ENCODE measurements at places on chromosomes 1 and 21.

DNA sequence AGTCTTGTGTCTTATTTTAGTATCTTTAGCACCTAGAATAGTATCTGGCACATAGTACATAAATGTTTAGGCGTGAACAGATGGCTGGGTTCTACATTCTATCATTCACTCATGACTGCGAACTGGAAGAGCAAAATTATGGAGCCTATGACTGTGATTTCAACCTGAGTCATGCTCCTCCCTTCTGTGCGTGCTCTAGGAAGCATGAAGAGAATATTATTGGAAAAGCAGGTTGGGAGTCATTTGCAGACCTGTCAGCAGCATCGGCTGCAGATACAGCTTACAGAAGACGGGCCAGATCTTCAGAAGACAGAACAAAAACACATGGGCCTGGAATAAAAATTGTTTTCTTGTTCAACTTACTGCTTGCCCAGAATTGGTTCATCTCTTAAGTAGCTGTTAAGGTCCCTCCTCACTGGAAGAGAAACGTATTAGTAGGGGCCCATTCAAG is 344.0 kb upstream of the USP24 start:
- no peak for DNase-seq

DNA sequence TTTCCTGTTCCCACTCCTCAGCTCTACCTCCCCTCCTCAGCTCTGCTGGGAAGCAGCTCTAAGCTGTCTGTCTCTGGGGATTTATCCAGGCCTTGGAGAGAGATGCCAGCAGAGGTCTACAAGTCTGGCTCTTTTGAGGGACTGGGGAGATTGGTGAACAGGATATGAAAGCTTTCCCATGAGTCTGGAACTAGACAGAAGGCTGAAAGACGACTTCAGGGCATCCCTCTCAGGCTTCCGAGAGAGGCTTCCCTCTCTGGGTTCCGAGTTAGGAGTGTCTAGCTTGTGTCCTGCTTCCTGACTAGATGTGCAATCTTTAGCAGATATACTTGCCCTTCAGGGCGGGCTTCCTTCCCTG is 733 bp downstream of the TMEM35B start:
- DNase-seq: no peak

- DNase-seq: no peak
These were observed 1265.7 kb downstream of the NCAM2 start for GRCh38 chr21:22263890-22264289.

DNA sequence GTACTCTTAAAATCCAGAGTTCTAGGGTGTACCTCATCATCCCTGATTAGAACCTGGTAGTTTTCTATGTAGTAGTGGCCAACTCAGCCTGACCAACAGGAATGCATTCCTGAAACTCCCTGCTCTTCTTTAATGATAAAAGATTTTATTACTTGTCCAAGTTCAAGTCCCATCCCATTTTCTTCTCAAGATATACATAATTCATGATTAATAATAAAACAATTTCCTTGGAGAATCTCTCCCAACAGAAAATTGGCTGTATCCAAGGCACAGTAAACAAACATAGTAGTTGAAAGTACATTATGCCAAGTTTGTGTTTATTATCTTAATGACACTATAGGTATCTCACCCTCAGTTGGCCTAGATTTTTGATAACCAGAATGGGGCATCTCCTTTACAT is 714.1 kb upstream of the ADAMTS5 start:
- no peak for DNase-seq

GRCh38 chr21:25283720-25284119 is 323.6 kb downstream of the MRPL39 start:
- no peak for DNase-seq

DNA sequence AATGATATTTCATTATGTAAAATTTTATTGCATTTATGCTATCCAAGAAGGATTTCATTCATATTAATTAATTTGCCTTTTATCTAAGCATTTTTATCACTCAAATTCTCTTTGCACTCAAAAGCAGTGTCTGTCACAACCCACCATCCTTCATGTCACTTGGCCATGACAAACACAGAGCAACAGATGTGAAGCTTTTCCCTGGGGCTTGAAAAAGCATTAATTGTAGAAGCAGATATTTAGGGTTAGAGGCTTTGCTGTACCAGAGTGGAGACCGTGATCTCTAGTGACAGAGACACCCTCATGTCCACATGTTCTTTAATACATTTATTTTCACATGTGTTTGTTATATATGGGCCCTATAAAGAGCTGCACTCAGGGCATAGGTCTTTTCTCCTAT is 230.5 kb downstream of the SPATA17 start:
- DNase-seq: no peak

GRCh38 chr1:77571642-77572041 is 110.8 kb downstream of the ZZZ3 start:
- no peak for DNase-seq

GRCh38 chr1:15212216-15212953 is 34.6 kb upstream of the FHAD1 start:
- DNase-seq: no peak

DNA sequence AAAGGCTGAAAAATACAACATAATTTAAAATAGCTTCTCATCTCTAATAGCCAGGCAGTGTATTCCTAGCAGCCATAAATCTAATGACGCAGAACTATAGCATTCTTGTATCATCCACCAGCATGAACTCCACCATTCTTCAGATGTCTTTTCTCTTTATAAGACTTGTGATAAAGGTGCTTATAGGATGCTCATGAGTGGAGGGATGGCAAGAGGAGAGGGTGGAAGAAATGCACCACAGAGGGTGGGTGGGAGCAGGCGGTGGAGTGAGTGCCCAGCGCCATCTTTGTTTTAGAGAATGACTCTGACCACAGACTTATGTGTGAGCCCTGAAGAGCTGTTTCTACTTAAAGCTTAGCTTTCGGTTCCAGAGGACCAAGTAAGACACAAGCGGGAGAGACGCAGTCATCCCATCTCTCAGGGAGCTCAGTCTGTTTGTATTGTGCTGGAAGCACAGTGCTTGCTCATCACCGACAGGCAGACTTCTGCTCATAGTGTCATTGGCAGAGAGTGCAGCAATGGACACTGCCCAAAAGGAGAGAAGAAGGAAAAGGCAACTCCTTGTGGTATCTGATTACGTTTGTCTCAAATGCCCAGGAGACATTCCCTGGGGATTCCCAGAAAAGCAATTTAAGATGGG is 65.6 kb downstream of the KCNJ15 start:
- DNase-seq: no peak

DNA sequence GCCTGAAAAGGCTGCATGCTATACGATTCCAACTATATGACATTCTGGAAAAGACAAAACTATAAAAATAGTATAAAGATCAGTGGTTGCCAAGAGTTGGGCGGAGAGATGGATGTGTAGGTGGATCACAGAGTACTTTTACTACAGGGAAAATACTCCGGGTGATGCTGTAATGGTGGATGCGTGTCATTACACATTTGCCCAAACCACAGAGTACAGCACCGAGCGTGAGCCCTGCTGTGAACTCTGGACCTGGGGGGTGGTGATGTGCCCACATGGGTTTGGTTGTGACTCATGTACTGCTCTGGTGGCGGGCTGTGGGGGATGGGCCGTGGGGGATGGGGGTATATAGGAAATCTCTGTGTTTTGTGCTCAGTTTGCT is 162.7 kb upstream of the COL6A1 start:
- no peak for DNase-seq

DNA sequence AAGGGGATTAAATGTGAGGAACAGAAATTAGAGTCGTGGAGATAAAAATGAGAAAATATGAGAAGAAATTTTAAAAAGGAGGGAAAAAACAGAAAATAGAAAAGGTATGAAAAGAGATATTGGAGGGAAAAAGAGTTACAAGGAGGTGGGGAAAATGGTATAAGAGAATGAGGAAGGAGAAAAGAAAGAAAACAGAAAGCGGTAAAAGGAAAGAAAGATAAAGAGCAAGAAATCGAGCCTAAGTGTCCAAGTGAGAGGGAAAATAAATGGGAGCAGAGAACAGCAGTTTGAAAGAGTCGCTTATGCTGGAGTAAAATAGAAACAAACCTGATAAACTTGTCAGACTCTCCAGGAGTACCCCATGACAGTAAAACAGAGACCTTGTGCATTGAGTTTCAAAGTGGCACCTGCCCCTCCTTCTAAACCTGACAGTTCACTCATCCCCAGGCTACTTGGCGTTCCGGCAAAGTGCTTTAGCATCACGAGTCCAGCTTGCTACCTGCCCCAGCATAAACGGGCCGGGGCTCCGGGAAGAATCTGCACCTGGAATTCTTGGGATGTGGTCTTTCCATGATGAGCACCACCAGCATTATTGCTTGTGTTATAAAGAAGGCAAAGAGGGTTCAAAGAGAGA is 585 bp downstream of the NEGR1 start:
- DNase-seq: no peak

DNA sequence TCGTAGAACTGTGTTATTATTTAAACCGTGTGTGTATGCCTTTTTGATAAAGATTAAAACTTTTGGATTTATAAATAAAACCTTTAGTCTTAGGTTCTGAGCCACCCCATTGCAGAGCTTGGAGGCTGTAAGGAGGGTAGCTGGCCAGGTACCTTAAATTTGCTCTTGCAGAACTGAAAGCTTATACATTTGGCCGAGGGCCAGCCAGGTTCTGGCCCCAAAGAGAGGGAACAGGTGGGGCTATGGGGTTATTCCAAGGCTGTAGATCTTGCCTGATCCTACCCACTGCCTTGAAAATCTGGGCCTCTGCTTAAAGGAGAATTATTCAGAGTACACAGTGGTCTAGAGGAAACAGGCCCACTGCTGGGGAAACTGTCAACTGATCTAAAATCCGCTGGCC is 59.6 kb downstream of the CAMK2N1 start:
- DNase-seq: no peak

- no peak for DNase-seq
These were observed 9.5 kb upstream of the HORMAD1 start for GRCh38 chr1:150730130-150730721.

DNA sequence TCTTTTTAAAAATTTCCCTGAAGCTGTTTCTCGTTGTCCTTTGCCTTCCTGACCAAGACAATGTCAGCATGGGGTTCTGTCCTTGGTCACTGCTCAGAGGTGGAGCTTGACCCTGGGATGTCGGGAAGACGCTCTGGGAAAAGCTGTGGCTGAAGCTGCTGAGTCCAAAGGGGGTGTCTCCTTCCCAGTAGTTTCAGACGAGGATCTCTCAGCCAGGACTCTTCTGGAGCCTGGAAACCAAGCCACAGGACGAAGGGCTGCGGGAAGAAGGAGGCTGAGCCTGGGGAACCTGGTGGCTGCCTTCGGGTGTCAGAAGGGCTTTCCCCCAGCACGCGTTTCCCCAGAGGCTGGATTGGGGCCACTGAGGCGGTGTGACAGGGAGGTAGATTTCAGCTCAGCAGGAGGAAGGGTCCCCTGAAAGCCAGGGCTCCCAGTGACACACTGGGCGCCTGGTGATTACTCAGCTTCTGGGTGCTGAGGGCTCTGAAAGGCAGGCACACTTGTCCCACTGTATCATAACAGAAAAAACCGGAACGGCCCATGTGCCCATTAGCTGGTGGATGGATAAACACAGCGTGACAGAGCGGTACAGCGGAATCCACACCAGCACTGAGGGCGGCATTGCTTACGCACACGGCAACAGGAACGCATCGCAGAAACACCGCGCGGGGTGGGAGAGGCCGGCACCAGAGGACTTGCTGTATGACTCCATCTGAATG is 5.0 kb upstream of the KRTAP12-1 start:
- no peak for DNase-seq

DNA sequence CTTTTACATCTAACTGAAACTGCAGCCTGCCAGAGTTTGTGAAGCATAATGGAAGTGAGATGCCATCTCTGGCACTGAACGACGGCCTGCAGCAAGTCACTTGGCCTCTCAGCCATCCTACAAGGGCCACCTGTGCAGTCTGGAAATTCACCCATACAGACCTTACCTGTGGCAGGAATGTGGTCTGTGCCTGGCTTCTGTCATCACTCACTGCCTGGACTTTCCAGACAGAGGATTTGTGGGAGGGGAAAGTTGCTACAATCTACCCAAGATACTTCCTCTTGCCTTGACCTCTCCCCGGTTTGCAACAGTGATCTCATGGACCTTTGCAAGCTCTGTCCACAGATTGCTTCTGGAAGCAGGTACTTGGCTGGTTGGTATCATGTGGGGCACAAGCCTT is 58.4 kb upstream of the ATP1B1 start:
- DNase-seq: no peak

GRCh38 chr1:46246548-46247435 is 771 bp upstream of the RAD54L start:
- DNase-seq: peak; percentile 31

- DNase-seq: peak; percentile 4
These were observed 12.5 kb downstream of the PODN start for GRCh38 chr1:53074313-53075154.

DNA sequence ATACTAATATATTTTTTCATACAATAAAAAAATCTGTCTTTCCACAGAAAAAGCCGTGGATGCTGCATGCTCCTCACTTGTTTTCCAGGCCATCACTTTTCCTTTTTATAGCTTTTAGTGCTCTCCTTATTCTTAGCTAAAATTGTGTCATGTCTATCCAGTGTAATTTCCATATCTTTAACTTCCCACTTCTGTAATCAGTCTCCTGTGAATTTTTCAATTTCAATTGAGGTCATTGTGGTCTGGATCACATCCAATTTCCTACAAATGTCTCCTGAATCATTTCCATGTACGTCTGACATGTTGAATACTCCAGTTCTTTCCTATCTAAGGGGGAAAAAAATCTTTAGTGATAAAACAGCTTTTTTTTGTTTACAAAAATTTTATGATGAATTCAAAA is 838.2 kb upstream of the B3GALT2 start:
- DNase-seq: no peak

GRCh38 chr1:36517011-36517771 is 34.5 kb upstream of the CSF3R start:
- no peak for DNase-seq

DNA sequence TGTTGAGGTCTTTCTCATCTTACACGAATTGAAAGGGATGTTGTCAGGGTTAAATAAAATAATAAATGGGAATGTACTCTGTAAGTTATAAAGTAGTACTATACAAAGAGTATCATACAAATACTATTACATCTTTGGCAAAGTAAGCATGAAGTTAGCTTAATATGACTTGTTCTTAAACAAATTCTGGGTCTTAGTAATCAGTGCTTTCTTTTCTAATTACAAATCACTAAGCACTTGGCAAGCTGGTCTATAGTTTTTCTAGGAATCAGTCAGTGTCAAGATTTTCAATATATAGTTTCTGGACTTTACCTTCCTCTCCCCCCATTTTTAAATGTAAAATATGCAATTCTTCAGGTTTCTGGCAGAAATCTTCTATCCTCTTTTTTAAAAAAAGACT is 6.9 kb downstream of the LYST start:
- no peak for DNase-seq

DNA sequence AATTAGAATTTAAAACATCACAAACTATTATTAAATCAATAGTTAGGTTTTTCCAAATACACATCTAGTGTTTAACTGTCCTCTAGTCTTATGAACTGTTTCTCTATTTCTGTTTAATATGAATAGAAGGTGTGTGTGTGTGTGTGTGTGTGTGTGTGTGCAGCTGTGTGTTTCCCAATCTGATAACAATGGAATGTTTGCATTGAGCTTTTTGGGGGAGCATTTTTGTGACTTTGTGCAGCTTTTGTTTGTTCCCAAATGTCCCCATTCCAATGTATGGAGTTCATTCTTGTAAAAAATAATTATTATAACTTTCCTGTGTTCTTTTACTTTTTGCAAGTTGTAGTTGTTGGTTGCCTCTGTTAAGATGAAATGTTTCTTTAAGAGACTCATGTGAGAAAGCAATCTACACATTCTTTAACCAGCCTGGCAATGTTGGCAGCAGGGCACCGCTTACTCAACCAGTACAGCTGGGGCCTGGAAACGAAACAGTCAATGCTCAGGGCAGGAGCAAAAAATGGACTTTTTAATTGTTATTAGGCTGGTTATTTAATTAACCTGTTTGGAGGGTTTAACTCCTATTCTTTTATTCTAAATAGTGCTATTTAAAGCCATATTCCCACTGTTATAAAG is 354.3 kb downstream of the SRGAP2C start:
- no peak for DNase-seq

GRCh38 chr21:42763581-42764442 is 110.4 kb downstream of the PDE9A start:
- no peak for DNase-seq
